ENCODE measurements at places on chromosomes 5 and 9. TPM values are rescaled to one million over a fixed set of nuclear protein-coding genes. Genes with fewer than 3 reads are reported as not detected.

- DNase-seq = no peak
These were observed 196.3 kb downstream of the ROR2 start for GRCh38 chr9:91753711-91754110.

DNA sequence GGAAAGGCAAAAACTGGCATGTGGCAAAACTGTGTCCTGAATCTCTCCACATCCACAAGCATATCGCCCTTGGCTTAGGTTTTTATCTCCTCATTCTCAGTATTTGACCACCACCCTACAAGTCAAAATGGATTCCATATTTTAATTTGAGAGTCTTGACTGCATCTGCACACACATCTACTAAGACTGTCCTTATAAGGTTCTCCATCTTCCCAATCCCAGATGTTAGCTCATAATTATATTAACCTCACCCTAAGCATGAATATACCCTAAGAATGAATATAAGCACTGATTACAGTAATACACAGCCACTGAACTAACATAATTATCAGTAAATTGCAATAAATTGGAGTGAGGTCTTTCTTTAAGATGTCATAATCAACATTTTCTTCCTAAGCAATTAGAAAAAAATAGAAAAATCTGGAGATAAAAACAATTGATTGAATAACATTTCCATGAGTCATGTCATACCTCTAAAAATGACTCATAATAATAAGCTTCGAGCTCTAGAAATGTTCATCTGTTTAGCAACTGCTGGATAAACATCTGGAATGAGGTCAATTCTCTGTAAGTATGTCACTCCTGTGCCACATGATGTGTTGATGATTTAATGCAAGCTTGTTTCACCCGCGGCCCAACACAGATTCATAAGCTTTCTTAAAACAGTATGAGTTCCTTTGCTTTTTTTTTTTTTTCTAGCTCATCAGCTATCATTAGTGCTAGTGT is 39.9 kb upstream of the PAM start:
- DNase-seq = peak; percentile 84

Gene GPRIN1
- 3.5 TPM for total RNA-seq

GRCh38 chr5:20974426-20974825 is 986.4 kb upstream of the CDH18 start:
- DNase-seq = no peak

- no peak for DNase-seq
These were observed 499.1 kb upstream of the MPDZ start for GRCh38 chr9:13778631-13779030.

DNA sequence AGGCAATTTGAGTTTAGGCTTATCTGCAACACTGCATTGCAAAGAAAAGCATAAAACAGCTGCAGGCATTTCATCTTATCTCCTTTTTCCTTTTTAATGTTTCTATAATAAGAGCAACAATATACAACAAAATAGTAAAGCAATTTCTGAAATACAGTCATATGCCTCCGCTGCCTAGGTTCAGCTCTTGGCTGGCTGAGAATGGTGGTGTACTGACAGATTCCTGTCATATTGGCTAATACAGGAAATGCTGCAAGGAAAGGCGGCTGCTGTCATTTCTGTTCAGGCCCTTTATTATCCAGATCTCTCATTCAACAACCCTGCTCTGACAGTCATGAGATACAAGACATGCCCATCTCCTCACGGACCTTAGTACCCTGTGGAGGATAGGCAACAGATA is 677.0 kb downstream of the TAF11L14 start:
- DNase-seq = no peak

DNA sequence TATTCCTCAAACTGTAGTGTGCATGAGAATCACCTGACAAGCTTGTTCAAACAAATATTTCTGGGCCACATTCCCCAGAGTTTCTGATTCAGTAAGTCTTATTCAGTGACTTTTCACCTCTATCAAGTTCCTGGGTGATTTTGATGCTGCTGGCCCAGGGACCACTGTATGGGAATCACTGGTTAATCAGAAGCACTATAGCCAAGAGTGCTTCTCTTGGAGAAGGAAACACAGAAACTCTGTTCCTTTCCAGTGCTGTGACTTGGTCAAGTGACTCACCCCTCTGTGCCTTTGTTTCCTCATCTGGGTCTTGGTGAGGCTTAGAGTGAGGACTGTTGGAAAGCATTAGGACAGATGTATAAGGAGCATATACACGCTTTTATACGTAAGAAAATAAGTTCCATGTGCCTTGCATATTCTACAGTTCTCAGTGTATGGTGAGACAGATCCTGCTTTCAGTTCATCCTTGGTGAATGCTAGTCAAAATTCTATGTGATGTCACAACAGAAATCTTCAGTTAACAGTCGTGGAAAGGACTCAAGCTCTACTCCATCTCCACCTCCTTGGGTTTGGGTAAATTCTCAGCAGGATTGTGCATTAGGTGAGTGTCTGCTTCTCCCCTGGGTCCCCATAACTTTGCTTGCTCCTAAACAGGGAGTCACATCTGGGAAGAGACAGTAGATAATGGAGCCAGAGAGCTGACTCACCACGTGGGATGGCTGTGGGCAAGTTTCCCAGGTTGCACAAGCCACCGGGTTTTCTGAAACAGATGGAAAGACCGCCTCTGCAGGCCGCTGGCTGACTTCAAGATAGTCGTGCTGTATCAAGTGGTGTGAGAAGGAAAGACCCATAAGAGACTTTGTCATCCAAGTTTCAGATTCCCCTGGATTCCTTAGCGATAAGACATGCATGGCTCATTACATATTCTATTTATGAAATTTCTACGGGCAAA is 117.0 kb downstream of the NXNL2 start:
- peak; percentile 96 for DNase-seq

- peak; percentile 85 for DNase-seq
These were observed 17.5 kb downstream of the TNIP1 start for GRCh38 chr5:151063142-151063989.

- DNase-seq = peak; percentile 12
These were observed 14.7 kb upstream of the BRD3OS start for GRCh38 chr9:134010310-134011173.

Gene LIFR
- 40.2 TPM for total RNA-seq

GRCh38 chr5:105501315-105501714 is 1938.7 kb upstream of the NUDT12 start:
- no peak for DNase-seq

- DNase-seq = no peak
These were observed 117.2 kb downstream of the NRG2 start for GRCh38 chr5:139925650-139926640.

- DNase-seq = peak; percentile 95
These were observed 4.8 kb upstream of the TMEM171 start for GRCh38 chr5:73115399-73116051.

- no peak for DNase-seq
These were observed 404.6 kb upstream of the C9orf72 start for GRCh38 chr9:27977931-27978330.
